NCI-H1417 (cell line): ENCODE measurements at places on chromosomes 1 and 21.
A peak's percentile ranks its signal among the peaks of the same experiment; 100 is the strongest.

DNA sequence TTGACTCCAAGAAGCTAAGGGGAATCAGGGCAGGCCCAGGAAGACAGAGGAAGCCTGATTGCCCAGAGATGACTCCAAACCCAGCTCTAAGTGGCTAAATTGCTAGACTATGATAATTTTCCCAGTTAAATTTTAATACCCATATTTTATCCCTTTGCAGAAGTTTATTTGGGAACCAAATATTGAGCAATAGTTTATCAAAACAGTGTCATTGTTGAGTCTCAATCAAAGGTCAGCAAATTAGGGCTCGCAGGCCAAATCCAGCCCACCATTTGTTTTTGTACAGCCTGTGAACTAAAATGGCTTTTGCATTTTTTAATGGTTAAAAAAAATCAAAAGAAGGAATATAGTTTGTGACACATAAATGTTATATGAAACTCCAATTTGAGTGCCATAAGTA, 47.1 kb downstream of the LBR start:
- no peak for DNase-seq

GRCh38 chr1:158289811-158290210, at the start of gene CD1C:
Gene CD1C (plus strand): TSS chr1:158289923. CDS start chr1:158290065, 142 bp downstream.
- DNase-seq = no peak

- DNase-seq = peak; percentile 96
These were observed 2119.0 kb downstream of the MRPL39 start for GRCh38 chr21:23488245-23488644.

GRCh38 chr1:156337052-156337887, 822 bp downstream of the CCT3 start:
- no peak for DNase-seq

GRCh38 chr1:245434280-245434679, 279.5 kb downstream of the KIF26B start:
- no peak for DNase-seq

DNA sequence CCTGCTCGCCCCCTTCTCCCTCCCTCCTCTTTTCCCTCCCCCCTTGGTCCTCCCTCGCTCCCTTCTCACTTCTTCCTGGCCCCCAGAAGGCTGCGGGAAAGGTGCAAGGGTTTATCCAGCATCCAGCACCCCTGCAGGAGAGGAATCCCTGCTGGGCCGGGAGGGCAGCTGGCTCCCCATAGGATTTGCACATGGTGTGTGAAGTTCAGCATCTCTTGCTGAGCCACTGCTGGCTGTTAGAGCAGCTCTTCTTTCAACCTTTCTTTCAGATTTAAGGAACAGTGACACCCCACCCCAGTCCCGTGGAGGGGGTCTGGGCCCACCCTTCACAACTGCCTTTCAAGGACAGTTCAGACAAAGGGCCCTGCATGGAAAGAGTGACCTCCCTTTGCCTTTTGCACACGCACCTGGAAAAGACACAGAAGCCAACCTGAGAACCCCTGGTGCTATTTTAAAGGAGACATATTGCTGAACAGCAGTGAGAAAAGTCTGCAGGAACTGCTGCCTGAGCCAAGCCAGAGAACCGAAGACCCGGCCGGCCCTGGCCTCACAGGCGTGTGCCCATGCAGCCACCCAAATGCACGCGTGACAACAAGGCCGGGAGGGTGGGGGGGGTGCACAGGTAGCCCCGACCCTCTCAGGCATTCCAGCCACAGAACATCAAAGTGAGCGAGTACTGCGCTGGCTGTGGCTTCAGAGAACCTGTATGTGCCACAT, 66.6 kb downstream of the SLC37A1 start:
- no peak for DNase-seq

- DNase-seq = no peak
These were observed 10.3 kb upstream of the PHC2 start for GRCh38 chr1:33441088-33441745.

- no peak for DNase-seq
These were observed 123.4 kb downstream of the SYT2 start for GRCh38 chr1:202586871-202587270.

DNA sequence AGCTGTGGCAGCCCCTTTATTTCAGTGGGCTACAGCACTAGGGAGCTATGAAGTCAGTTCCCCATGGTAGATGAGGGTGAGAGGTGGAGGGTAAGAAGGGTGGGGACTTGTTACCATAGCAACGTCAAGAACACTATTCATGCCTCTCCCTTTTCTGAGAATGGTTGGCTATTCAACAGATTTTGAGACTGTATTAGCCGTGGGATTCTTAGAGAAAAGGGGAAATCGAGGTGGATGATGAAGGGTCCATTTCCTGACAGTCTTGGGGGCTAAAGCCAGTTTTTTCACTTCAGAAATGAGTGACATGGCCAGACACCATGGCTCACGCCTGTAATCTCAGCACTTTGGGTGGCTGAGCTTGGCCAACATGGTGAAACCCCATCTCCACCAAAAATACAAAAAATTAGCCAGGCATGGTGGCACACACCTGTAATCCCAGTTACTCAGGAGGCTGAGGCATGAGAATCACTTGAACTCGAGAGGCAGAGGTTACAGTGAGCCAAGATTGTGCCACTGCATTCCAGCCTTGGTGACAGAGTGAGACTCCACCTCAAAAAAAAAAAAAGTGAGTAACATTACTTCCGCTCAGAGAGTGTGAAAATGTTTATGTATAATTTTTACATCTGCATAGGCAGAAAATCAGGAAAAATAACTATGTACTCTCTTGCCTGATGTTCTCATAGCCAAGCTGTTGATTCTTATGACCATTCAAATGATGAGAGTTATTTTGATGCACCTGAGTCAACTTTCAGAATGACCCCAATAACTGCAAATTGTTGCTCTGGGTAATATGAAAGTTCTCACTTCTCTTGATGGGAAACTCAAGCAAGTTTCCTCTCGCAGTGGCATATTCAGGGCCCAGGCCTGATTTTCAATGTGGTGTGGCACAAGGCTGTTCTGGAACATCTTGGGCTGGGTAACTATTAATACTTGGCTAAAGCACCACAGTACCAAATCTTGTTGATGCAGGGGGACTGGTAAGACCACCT, 23.2 kb upstream of the RGSL1 start:
- no peak for DNase-seq

- DNase-seq = no peak
These were observed 38.0 kb upstream of the KCTD3 start for GRCh38 chr1:215529111-215529510.

DNA sequence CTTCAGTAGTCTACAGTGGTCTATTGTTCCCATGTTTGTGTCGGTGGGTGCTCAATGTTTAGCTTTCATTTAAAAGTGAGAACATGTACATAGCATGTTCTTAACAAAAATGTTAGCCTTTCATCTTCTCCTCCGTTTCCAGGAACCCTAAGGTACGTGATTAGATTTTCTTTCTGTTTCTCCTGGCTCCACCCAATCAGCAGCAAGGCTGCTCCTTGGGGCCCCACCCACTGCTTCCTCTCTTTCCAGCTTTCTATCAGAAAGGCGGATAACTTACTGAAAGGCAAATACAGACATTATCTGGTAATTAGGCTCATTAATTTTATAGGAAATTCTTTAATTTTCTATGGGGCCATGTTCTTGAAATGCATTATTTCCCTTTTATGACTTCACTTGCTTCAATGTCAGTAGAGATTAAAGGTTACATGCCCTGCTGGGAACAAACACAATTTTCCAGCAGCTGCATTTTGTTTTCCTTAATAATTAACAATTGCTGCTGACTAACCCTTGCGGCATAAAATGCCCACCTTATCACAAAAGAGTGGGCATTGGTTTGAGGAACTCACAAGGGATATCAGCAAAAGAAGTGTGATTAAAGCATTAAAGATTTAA, 324.9 kb upstream of the SNX7 start:
- DNase-seq = peak; percentile 61

DNA sequence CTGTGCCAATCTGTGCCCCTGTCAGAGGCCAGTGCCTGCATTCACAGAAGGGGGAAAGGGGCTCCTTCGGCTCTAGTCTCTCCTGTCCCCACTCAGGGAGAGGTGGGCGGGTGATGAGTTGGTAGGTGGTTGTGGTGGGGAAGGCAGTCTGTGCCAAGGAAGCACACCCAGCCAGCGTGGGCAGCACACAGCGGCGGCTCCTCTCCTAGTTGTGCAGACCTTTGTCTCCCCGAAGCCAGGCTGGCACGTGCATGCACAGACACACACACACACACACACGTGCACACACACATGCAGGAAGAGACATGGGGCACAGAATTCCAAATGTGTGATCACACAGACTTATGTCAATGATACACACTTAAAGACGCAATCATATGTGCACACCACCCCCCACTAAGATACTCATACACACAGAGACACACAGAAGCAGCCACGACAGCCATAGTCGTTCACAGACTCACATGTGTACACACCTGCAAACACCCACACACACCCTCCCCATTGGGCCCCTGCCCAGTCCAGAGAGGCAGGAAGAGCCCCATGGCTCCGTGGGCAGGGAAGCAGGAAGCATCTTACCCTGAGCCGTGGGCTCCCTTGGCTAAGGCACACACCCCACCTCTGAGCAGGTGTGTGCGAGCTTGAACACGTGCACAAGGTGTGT, 16.4 kb downstream of the RIMS3 start:
- DNase-seq = peak; percentile 64

GRCh38 chr1:229263254-229263653, 7.7 kb upstream of the RAB4A start:
- DNase-seq = no peak

- no peak for DNase-seq
These were observed 46.2 kb upstream of the COX20 start for GRCh38 chr1:244789276-244789580.

- no peak for DNase-seq
These were observed 6.5 kb downstream of the PADI4 start for GRCh38 chr1:17314491-17314971.

DNA sequence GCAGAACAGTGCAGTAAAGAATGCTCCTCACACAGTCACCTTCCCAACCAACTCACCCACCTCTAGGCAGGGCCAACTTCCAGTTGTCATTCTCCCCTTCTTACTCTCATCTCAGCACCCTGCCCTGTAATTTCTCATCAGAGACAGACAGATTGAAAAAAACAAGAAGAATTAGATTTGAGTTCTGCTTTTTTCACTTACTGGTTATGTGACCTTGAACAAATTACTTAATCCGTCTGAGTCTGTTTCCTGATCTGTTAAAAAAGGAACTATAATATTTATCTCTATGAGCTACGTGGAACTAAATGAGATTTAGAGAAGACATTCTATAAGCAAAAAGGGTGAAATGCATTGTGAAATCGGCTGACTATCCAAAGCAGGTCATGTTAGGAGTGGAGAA, 330.3 kb downstream of the ZNF326 start:
- no peak for DNase-seq

DNA sequence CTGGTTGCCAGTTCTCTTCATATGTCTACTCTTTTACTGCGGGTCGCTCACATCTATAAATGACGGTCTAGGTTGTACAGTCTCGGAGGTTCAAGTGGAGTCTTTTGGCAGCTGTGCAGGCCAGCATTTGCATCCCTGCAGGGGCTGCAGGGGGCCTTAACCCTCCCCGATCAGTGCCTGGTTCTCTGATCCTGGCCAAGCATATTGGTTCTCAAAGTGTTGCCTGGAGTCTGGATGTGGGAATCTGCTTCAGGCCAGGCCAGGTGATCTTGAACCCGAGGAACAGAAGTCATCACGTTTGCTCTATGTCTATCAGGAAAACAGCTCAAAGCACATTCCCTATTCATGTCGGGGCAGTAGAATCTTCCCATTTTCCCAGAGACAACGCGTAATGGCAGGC, 21.8 kb downstream of the B3GALT5 start:
- no peak for DNase-seq

DNA sequence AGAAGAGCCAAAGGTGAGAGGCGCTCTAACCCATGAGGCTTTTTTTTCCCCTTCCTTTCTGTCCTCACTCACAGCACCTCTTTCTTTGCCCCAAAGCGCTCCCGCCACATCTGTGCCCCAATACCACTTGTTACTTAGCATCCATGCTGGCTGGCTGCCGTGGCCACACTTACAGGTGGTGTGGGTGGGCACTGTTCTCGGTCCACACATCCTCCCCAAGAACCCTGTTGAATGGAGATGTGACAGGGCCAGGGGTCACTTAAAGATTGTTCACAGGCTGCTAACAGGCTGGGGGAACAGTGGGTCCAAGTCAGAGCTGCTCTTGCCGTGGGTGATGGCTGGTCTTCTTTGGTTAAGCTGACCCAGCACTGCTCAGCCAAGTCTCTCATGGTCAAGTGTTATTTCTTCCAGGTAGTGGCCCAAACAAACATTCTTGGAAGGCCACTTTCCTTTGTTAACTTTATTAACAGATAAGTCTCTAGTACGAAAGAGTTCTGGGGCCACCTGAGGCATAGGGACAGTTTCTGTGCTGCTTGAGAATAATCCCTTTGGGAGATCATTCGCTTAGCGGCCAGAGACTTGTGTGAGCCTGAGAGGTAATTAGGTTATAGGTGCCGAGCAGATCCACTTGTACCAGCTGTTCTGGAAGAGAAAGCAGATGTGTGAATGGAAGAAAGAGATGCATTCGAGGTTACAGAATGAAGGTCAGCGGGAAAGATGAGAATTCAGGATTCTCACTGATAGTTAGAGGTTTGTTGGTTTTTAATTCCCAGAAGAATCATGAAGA, 62.6 kb upstream of the IRF2BP2 start:
- no peak for DNase-seq

DNA sequence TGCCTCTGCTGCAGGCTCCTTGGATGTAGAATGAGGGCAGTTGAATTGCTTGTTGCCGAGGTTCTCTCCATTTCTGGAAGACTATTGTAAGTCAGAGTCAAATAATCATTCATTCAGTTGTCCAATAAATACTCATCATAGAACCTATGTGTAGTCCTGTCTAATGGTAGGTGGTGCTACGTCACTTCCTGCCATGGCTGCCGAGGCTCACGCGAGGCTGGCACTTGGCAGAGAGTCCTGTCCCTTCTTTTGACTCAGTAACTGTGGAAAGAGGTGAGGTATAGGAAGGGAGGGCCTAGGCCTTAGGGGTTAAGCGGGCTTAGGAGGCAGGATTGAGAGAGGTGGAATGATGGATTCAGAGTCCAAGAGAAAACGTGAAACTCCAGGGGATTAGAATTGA, 9.7 kb downstream of the ADARB1 start:
- no peak for DNase-seq

GRCh38 chr1:165748550-165748949, 20.1 kb downstream of the TMCO1 start:
- no peak for DNase-seq

DNA sequence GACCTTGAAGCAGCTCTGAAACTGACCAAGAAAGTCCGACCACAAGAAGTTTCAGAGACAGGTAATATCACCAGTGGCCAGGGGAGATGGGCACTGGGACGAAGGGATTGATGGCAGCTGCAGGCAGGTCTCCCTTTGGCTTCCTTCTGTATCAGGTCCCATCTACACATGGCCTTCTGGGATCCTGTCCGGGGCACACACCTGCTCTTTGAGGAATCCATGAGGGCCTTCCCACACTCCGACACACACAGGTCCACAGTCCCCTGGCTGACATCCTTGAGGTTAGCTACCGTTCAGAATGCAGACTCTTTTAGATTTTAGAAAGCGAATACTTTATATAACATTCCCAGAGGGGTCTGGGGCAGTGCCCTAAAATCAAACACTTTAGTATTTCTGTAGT, 26.5 kb upstream of the TMEM125 start:
- no peak for DNase-seq

DNA sequence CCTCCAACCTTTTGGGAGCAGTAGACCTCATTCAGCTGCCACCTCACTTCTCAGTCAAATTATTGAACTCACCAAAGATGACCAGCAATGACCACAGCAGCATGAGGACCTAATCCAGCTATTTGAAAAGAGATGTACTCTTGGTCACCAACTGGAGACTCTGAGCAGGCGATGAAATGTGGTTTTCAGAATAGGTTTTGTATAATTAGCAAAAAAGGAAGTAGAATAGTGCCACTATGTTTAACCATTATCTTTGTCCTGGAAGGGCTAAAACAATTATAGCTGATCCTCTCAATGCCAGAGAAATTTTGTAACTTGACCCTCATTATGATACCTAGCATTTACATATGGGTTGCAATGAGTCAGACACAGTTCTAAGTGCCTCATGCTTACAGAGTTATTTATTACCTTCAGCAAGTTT, at the start of gene FCRL2:
FCRL2 (minus strand) TSS at position 162 of the 421 bp plus-strand sequence; CDS start at position 103, 59 bp downstream.
- no peak for DNase-seq
